Activated CD4-positive, alpha-beta T cell treated with anti-CD3 and anti-CD28 coated beads, Interleukin-2, amount 50 U/mL, for 24 hours (primary cell): ENCODE measurements at places on chromosomes 12 and 14.

GRCh38 chr14:52825085-52825484, 33.7 kb upstream of the GNPNAT1 start:
- no peak for DNase-seq

- DNase-seq, result no peak
Observed at GRCh38 chr14:64689289-64689688, 14.9 kb upstream of the PLEKHG3 start.

DNA sequence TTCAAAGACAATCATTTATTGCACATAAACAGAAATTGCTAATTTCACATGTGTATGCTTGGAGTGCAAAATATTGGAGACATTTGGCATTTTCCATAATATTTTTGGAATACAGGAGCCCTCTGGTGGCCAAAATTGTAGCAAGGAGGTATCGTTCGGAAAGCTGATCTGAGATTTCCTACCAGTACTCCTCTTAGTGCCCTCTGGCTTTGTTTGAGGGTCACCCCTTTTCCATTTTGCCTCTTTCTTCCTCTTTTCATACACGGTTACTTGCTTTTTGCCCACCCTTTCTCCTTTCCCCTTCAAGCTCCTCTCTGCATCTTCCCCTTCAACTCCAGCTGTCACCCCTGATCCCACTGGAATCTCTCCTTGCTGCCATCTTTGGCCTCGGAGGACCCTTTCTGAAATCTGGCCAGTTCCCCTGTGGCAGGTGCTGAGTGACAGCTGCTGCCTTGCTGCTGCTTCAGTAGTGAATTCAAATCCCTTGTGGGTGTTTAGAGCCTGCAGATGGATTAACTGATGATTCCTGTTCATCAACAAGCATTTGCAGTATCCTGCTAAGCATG, 164.6 kb upstream of the PARP11 start:
- no peak for DNase-seq

DNA sequence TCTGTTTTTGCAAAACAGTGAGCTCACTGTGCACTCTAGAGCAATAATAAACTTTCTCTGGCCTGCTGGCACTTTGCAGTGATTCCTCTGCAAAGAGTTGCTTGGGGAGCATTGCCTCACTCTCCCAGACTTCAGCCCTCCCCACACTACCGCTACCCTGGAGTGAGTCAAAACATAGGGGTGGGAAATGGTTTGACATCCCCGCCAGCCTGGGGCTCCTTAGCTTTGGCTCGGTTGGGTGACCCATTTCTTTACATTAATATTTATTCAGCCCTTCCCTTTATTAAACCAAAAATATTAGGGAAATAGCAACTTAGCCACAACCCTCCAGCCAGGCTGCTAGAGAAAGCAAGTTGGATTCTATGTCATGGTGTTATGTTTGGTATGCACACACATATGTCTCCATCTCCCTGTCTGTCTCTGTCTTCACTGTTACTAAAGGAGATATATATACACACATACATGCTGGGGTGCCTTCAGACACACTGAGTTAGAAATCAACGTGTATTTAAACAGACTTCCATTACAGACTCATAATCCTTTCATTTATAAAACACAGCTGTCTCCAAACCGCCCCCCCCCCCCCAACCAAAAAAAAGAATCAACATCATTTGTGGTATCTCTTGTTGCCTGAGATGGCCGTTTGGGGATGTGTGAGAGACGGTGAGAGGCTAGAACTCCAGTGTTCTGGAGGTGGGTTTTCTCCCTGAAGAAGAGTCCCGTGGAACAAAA, 3.4 kb upstream of the IRF2BPL start:
- no peak for DNase-seq

- no peak for DNase-seq
Observed at GRCh38 chr12:89829434-89829975, 120.9 kb upstream of the ATP2B1 start.

- no peak for DNase-seq
Observed at GRCh38 chr12:19910681-19911080, 457.7 kb upstream of the PDE3A start.

- peak; percentile 12 for DNase-seq
Observed at GRCh38 chr12:21509768-21510167, 8.2 kb downstream of the GOLT1B start.

GRCh38 chr14:89912221-89912620, 42.3 kb downstream of the EFCAB11 start:
- DNase-seq, result no peak

- DNase-seq, result no peak
Observed at GRCh38 chr12:11307143-11307542, 3.1 kb downstream of the PRB4 start.

DNA sequence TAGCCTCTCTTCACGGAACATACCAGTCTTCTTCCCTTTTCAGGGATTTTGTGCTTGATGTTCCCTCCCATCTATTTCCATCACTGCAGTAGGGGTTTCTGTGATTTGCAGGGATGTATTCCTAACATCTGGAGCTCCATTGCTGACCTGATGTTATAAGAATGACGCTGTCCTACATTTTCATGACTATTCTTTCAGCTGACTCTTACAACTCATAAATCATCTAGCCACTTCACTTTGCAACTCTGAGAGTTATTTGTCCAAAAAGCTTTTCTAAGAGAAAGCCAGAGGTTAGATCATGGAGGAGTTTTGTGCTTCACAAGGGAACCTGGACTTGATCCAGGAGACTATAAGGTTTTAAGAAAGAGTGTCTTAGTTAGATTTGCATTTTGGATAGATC, 116.6 kb upstream of the FAR2 start:
- no peak for DNase-seq

DNA sequence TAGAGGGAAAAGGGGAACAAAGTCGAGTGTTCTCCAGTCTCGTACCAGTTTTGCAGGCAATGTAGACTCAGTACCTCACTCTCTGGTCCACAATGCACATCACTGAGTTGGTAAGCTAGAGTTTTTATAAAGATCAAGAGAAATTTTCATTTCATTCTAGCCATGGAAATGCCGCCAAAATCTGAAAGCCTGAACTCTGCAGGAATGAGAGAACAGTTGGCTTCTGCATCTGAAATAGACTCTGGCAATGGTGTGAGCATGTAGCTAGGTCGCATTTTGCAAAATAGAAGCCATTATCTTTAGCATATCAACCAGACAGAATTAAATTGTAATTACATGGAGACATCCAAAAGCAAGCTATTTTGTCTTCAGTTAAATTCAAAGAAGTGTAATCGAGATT, 381.0 kb downstream of the NOVA1 start:
- no peak for DNase-seq

- no peak for DNase-seq
Observed at GRCh38 chr12:112167031-112167461, 41.7 kb downstream of the TRAFD1 start.

- no peak for DNase-seq
Observed at GRCh38 chr14:19974844-19975243, 547 bp upstream of the OR4K15 start.

DNA sequence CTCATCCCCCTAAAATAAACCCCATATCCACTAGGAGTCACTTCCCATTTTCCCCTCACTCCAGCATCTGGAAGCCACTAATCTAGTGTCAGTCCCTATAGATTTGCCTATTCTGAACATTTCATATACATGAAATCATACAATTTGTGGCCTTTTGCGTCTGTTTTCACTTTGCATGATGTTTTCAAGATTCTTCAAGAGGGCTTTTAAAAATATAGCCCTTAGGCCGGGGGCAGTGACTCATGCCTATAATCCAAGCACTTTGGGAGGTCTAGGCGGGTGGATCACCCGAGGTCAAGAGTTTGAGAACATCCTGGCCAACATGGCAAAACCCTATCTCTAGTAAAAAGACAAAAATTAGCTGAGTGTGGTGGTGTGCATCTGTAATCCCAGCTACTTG, 104.7 kb downstream of the VEZT start:
- no peak for DNase-seq

DNA sequence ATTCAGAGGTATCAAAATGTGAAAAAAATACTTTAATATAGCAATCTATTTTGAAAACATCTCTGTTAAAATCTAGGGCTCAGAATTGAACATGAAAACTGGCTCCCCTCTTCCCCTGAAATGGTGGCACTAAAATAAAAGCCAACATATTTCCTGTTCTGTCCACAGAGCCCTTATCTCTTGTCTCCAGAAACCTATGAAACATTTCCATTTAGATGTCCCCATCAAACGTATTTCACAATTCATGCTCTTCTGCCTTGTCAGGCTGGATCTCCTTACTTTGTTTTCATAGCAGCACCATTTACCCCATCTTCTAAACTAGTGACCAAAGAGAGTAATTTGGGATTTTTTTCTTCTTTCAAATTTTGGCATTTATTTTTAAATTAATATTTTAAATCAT, 42.4 kb downstream of the PDE3A start:
- no peak for DNase-seq

GRCh38 chr14:103314496-103315277, 19.4 kb upstream of the EIF5 start:
- no peak for DNase-seq

- no peak for DNase-seq
Observed at GRCh38 chr12:71727958-71728357, 26.7 kb upstream of the RAB21 start.

DNA sequence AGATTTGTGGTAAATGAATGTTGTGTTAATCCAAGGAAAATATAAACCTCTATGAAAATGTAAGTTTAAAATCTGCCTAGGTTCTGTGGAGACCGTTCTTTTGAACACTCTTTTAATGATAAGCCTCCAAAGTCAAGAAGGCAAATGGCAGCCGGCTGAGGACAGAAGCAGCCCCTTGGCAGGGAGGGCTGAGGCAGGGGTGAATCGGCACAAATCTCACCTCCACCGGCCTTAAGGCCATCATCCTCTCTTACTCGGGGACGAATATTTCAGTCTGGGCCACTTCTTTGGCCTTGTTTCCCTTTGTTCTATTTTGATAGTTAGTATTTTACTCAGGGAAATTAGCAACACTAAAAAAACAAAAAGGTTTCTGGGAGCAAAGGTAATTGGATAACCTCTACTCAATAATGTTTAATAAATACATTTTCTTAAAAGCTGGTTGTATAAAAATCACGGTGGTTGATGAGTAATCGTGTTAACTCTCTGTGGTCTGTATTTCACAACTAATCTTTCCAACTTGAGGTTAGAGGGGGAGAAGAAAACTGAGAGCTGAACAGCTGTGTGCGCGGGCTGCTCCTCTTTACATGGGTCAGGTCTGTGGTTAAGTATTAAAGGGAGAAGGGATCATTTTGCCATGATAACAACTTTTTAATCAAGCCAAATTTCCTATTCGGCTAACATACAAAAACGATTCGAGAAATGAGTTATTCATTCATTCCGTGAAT, 18.6 kb downstream of the LGMN start:
- DNase-seq, result no peak

DNA sequence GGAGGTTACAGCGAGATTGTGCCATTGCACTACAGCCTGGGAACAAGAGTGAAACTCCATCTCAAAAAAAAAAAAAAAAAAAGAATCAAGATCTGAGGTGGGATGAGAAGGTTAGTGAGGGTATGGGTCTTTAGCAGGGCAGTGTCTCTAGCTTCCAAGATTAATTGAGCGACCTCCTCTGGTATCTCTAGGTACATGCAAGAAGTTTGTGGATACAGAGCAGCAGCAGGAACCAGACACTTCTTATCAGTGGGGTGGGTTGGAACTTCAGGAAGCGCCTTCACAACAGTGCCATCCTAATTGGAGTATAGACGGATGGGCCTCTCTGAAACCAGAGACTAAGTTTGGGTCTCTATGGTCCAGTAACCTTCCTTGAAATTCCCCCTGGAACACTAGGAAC, 51.9 kb upstream of the CISTR start:
- DNase-seq, result no peak

DNA sequence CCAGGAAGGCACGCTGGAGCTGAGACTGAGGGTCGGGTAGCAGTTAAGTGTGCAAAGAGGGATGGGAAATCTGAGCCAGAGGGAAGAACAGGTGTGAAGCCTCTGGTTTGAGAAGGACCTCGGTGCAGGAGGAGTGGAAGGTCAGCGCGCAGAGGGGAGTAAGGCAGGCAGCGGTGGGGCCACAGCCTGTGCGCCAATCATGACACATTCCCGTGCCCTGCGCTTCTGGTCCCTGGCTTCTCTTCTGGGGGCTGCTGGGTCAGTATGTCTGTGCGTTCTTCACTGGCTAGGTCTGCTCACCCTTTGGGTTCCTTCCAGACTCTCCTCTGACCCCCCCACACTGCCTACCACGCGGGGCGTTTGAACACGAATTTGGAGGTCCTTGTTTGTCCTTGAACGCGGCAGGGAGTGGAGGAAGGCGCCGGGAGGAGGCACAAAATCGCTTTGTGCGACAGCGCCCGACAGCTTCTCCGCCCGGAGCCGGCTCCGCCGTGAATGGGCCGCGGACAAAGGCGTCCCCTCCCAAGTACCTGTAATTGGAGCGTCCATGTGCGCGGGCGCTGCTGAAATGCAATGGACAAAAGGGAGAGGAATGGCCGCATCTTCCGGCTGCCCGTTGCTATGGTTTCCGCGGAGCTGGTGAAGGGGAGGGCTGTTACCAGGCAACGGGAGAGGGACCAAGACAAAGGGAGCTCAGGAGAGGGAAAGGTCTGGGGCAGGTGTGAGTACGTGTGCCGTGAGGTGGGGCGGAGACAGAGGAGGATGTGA, 207.2 kb upstream of the SRRM4 start:
- no peak for DNase-seq

- DNase-seq, result no peak
Observed at GRCh38 chr12:19894803-19895202, 455.5 kb downstream of the AEBP2 start.

DNA sequence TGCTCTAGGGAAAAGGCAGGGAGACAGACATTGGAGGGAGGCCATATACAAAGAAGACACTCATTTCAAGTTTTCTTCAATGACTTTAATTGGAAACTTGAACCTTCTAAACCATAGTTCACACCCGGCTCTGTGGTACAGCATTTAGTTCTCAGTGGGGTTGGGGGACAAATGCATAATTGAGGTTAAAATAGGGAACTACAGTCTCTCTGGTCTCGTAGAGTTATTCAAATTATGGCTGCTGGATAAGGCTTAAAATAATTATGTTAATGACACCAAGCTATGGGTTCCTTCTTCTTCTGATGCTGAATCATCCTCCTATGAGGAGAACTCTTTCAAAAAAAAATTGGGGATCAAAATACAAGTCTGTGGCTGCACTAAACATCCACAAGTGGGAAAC, 3.8 kb upstream of the RPAP3 start:
- no peak for DNase-seq
